ENCODE measurements at places on chromosomes 11 and 22. TPM values are rescaled to one million over a fixed set of nuclear protein-coding genes. Genes with fewer than 3 reads are reported as not detected.

Gene VWCE
- total RNA-seq: 0.87 TPM

Gene SCT
- not detected for total RNA-seq

Gene SMIM38
- 0.14 TPM for total RNA-seq

Gene ARRB1
- total RNA-seq: 25.4 TPM

Gene FXYD6
- 35.0 TPM for total RNA-seq

Gene SAA1
- not detected for total RNA-seq

Gene OR51I1
- not detected for total RNA-seq

Gene CCDC88B
- total RNA-seq: 7.3 TPM

Gene MISFA
- 10.6 TPM for total RNA-seq

Gene STK33
- 18.0 TPM for total RNA-seq

Gene RAPSN
- 6.5 TPM for total RNA-seq

Gene CEND1
- total RNA-seq: 0.44 TPM

Gene BEST1
- total RNA-seq: 0.79 TPM

Gene CTSW
- 0.16 TPM for total RNA-seq

Gene DMC1
- total RNA-seq: 0.51 TPM

DNA sequence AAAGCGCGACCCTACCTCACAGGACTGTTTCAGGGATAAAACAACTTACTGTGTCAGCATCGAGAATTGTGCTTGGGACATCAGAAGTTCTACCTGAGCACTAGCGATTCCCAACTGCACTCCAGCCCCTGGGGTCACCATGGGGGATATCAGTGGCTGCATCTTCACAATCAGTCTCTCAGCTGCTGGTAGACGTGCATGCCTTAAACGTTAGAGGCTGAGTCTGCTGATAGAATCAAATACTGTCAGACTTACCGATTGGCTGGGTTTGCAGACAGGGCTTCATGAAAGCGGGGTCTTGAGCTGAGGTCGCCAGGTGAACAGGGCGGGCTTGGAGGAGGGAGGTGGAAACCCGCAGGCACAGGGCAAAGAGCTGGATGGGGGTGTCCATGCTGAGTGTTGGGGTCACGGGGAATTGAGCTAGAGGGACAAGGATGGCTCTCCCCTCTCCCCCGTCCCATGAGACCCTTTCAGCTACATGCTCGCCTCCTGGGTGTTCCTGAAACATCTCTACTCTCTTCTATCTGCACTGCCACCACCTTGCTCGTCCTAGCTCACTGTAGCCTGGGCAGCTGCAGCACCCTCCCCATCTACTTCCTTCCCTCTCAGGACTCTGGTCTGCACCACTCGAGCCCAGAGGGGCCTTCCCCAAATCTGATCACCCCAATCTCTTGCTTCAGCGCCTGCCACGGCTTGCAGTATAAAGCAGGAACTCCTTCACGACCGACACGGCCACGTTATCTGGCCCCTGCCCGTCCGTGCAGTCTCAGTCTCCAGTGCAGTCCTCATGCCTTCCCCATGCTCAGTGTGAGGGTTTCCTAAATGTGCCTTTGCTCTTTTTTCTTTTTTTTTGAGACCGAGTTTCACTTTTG lies 43.5 kb downstream of the ST14 start:
- H3K4me1 ChIP-seq: no peaks in the 10 kb centered on the region
- no peak overlapping the region for H3K4me3 ChIP-seq
- H3K27ac ChIP-seq: no peak overlapping the region
- no peaks in the 10 kb centered on the region for H3K36me3 ChIP-seq
- no peaks in the 10 kb centered on the region for H3K27me3 ChIP-seq

- peaks cover 32% of the 10 kb centered on the region for H3K4me1 ChIP-seq
- no peaks in the 10 kb centered on the region for H3K36me3 ChIP-seq
- H3K27ac ChIP-seq: no peak overlapping the region
- peak; percentile 67 for DNase-seq
Observed at GRCh38 chr11:130671801-130672700, 223.6 kb downstream of the ADAMTS15 start.

DNA sequence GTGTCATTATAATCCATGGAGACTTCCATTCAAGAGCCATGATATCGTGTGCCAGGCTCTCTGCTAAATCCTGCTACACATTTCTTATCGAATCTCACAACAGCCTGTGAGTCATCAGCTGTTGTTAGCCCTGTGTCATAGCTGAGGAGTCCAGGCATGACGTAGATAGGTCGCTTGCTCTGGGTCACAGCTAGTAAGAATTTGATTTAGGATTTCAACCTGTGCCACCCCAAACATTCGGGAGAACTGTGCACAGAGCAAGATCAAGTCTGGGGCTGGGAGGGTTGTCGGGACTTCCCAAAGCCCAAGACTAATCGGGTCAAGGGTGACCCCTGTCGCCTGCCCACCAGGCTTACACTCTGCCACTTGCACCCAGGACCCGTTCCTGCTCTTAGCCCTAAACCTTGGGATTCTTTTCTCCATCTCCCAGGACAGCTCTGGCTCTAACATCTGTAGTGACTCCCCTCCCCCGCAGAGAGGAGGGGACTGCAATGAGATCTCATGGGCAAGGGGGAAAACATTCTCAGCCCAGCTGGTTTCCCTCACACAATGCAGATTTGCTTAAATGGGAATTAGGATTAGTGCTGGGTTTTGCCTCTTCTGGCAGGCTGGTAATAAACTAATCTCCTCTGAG lies 34.3 kb downstream of the TSPAN18 start:
- no peaks in the 10 kb centered on the region for H3K36me3 ChIP-seq
- H3K4me3 ChIP-seq: no peak overlapping the region
- no peaks in the 10 kb centered on the region for H3K27me3 ChIP-seq

- no peaks in the 10 kb centered on the region for H3K36me3 ChIP-seq
- H3K27ac ChIP-seq: no peak overlapping the region
- no peaks in the 10 kb centered on the region for H3K4me1 ChIP-seq
- DNase-seq: no peak
- H3K4me3 ChIP-seq: no peak overlapping the region
Observed at GRCh38 chr11:126963115-126963514, 37.5 kb downstream of the KIRREL3 start.

DNA sequence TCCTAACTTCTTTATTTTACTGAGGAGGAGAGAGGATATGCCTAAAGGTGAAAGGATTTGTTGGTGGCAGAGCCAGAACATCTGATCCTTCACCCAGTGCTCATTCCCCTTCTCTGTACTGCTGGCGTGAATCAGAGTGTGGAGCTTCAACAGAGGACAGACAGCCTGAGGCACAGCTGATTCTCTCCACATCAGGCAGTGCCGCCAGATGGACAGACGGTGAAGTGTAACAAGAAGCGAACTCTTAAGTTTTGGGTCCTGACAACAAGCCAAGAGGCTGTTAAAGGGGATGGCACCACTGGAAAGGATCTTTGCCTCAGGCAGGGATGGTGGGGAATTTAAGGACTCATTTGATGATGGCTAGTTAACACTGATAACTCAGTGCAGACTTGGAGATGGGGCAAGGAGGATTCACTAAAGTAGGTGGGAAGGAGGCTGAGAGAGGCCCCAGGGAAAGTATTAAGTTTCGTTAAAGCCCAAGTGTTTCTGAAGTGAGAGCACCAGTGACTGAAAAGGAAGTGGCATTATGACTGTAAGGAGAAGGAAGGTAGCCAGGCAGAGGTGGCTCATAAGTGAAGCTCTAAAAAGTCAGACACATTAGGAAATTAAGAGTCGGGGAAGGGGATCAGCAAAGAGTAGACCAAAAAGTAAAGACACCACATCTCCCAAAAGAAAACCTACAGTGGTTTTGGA lies 81.3 kb downstream of the CLPB start:
- peaks cover 10% of the 10 kb centered on the region for H3K4me1 ChIP-seq
- H3K27ac ChIP-seq: no peak overlapping the region
- peaks cover 3% of the 10 kb centered on the region for H3K36me3 ChIP-seq
- H3K27me3 ChIP-seq: no peaks in the 10 kb centered on the region
- no peak for DNase-seq

GRCh38 chr22:39408807-39409206 lies 9.2 kb downstream of the TAB1 start:
- peaks cover 15% of the 10 kb centered on the region for H3K4me1 ChIP-seq
- no peak overlapping the region for H3K4me3 ChIP-seq
- no peak for DNase-seq
- H3K27me3 ChIP-seq: no peaks in the 10 kb centered on the region

- H3K27ac ChIP-seq: no peak overlapping the region
- H3K27me3 ChIP-seq: no peaks in the 10 kb centered on the region
Observed at GRCh38 chr22:44580176-44581095, 82.4 kb upstream of the RTL6 start.

GRCh38 chr11:64969209-64969608 lies 2.7 kb downstream of the MAJIN start:
- no peaks in the 10 kb centered on the region for H3K36me3 ChIP-seq
- no peaks in the 10 kb centered on the region for H3K4me1 ChIP-seq
- no peaks in the 10 kb centered on the region for H3K27me3 ChIP-seq
- DNase-seq: no peak
- no peak overlapping the region for H3K27ac ChIP-seq

DNA sequence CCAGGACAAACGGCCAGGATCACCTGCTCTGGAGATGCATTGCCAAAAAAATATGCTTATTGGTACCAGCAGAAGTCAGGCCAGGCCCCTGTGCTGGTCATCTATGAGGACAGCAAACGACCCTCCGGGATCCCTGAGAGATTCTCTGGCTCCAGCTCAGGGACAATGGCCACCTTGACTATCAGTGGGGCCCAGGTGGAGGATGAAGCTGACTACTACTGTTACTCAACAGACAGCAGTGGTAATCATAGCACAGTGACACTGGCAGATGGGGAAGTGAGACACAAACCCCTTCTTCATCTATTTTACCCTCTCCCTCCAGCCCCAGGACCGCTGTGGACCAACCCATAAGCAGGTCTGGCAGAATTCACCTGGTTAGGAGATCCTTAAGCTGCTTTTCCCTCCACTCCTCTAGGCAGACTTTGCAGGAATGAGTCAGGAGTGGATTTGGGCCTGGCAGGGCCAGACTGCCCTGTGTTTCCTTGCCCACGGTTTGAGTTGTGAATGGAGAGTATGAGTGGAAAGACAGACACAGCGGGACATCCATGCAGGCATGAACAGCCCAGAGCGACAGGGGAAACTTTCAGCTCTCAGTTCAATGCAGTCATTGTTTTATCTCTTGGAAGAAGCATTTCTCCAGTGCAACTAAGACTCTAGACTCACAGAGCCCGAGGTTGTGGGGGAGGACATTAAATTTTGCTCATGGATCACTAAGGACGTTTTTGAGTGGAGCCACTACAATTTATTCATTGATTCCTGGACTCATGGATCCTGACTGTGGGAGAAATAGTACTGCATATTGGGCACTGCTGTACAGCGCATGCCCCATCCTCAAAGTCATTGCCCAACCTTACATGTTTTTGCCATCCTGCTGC lies 75.3 kb upstream of the IGLL5 start:
- no peak overlapping the region for H3K4me3 ChIP-seq
- H3K27ac ChIP-seq: no peak overlapping the region

DNA sequence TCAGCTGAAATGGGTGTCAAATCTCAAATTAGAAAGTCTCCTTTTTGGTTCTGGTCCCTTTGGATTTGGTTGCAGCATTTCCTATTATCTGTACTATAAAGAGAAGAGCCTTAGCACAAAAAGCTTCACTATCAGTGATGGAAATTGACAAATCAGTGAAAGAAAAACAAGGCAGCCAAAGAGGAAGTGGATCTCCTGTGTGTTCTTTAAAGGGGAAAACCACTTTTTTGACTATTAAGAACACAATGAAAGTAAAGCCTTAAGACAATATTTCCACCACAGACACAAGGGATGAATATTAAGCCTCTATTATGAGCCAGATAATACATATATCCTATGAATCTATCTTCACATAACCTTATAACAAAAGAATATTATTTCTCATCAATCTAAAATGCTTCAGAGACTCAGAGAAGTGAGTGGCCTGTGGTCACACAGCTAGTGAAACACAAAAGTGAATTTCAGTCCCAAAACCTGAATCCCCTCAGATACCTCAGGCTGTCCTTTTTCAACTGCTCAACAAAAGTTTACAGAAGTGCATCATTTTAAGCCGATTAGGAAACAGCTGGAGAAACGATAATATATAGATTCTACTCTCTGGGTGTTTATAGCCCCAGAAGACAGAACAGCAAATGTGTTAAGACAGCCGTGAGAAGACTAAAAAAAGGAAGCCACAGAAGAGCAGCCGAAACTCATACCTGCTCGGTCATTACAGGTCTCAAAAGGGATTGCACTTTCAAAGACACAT lies 24.4 kb upstream of the FSHB start:
- no peak overlapping the region for H3K4me3 ChIP-seq
- no peak for DNase-seq
- peaks cover 6% of the 10 kb centered on the region for H3K4me1 ChIP-seq
- H3K27me3 ChIP-seq: no peaks in the 10 kb centered on the region
- H3K36me3 ChIP-seq: no peaks in the 10 kb centered on the region

DNA sequence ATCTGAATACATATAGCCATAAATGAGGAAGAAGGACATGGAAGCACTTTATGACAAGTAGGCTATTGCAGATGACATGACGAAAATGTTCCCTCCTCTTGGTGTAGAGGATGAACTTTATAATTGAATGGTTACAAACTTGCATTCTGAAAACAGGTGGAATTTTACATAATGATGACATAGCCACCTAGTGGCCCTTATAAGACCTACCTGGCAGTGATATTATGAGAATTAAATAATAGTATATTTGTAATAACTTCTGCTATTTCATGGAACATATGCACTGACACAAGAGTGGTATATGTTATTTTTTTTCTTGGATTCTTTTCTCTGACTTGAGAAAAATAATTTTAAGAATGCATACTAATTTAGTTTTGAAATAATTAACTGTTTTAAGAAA lies 22.9 kb downstream of the TRIM22 start:
- H3K27ac ChIP-seq: no peak overlapping the region
- no peak for DNase-seq
- H3K4me3 ChIP-seq: no peak overlapping the region
- H3K4me1 ChIP-seq: no peaks in the 10 kb centered on the region
- H3K27me3 ChIP-seq: no peaks in the 10 kb centered on the region
